ENCODE measurements at places on chromosomes 6 and 20.

DNA sequence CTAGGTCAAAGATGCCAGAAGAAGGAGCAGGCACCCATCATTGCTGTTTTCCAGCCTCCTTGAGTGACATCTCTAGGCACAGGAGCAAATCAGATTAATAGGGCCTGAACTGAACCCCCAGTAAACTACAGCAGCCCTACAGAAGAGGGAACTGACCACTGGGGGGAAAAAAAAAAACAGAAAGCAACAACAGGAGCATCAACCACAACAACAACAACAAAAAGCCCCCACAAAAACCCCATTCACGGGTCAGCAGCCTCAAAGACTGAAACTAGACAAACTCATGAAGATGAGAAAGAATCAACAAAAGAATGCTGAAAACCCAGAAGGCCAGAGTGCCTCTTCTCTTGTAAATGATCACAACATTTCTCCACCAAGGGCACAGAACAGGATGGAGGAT is 537.4 kb upstream of the BTBD3 start:
- DNase-seq, result no peak

DNA sequence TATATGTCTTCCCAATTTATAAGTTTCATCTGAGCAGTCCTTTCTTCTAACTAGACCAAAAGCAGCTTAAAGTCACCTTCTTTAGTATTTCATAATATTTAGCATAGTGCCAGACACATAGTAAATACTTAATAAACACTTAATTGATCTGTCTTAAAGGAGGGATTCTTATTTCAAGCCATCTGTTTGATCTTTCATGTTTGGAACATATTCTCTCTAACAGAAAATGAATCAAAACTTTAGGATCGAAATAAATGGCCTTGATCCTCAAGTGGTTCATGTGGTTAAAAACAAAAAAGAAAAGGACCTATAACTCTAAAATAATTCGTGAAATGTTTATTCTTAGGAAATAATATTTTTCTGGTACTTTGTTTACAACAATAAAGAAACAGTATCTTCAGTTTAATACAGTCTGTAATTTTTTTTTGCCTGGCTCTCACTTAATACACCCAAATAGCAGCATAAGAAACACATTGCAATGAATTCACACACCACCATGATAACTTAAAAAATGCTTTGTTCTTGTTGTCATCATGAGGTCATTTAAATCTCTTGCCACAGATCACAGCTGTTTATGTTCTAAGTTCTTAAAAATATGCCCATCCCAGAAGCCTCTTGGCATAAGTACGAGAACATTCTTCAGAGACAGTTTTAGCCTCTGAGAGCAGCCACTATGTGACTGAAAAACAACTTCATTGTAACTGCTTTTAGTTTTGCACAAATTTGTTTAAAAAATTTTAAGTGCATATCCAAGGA is 48.1 kb downstream of the ESF1 start:
- DNase-seq, result no peak

DNA sequence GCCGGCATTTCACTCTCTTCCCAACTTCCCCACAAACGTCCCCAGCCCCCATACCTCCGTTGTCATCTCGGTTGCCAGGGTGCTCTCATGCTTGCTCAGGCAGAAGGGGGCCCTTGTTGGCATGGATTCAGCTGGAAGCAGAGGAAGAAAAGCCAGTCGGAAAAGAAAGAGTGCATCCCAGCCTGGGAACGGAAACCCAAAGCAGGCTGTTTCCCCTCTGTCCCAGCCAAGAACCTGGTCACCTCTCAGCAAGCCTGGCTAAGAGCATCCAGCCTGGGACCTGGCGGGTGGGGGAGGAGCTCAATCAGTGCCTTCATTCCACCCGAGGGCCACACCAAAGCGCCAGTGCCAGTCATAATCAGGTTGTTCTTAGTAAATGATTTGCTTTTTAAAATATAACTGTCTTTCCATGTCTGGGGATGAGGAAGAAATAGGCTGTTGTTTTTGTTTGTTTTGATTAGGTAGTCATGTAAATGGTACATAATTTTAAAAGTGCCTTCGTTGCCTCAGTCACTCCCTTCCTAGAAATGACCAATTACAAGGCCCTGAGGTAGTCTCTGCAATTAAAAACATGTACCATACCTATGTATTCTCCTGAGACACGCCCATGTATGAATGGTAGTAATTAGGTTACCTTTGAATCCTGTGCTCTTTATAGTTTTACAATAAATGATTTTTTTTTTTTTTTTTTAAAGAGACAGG is 21.1 kb downstream of the CHMP4B start:
- no peak for DNase-seq

DNA sequence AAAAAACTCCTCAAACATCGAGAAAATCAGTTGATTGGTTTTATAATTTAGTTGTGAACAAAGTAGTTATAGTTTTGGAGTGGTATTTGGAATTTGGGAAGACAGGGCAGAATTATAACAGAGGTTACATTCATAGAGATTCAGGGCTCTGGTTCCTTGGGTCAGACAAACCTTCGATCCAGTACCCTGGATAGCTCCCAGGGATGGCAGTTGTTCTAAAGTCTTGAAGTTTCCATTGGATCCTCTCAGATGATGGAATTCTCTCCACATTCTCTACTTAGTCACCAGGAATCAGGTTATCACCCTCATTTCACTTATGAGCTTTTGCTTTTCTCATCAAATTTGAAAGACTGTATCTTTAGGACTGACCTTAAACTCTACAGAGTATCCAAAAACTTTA is 285.1 kb downstream of the CENPW start:
- no peak for DNase-seq

DNA sequence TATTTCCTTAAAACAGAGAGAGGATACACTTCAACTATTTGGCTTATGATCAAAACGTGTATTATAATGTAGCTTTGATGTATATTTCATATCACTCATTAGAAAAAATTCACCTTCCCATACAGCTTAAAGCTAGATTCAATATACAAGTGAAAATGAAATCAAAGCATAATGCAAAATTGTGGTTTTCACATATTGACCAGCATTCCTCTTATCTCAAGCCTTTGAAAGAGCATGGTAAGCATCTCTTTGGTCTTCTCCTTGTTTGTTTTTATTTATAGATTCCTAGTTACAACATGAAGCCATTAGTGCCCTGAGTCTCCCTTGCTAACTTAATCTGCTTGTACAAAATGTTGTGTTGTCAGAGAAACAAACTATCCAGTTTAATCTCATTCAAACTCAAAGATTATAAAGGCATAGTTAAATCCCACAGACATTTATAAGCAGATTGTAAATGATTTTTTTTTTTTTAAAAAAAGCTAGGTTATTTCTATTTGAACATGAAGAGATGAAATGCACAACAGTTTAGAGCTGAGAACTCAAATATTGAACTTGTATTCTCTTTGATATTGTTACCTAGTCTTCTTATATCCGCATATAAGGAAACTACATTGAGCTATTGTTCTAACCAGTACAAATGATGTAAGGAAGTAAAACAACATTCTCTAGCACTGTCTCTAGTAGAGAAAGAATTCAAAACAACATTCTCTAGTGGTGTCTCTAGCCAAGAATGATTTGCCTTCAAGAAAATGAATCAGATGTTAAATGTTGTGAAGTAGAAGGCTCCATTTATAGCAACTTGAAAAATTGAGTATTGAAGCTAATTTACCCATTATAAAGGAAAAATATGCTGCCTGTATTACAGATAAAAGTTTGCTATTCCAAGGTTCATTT is 31.2 kb upstream of the SMIM28 start:
- DNase-seq, result no peak

DNA sequence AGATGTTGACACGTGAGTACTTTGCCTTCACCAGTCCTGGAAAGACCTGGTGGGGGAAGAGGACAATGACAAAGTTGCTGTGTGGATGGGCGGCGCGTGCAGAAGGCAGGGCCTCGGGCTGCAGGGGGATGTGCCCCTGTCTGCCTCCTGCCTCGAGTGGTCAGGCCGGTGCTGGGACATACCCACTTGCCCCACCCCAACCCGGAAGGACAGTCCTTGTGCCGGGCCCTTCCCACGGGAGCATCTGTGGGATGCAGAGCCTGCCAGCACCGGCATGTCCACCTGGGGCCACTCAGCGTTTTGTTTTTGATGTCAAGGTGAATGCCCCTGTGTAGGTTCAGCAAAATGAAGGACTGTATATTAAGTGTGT is 60.5 kb upstream of the BHLHE23 start:
- no peak for DNase-seq

GRCh38 chr6:111423960-111424846 is 58.8 kb downstream of the REV3L start:
- no peak for DNase-seq

DNA sequence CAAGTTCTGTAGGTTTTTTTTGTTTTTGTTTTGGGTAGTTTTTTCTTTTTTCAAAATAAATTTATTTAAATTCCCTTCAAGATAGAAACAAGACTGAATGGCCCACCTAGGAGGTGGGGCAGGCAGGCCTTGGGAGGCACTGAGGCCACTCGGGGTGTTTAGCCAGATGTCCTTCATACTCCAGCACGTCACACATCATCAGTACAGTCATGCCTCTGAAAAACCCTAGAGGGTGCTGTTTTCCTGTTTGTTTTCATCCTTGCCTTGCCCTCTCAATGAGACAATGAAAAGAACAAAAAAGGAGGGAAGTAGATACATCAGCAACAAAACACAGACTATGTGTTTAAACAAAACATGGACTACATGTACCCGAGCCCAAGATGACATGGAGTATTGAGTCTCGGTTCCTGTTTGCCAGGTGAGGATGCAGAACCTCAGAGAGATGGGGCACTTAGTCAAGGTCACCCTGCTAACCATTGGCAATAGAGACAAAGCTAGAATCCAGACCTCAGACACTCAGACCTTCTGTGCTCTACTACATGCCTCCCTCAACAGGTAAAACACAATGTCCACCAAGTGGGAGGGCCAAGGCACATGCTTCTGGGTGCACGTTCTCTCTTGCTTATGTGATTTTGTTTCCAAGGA is 26.8 kb upstream of the CLIC5 start:
- peak; percentile 63 for DNase-seq

GRCh38 chr20:51383891-51384510 is 158.5 kb downstream of the NFATC2 start:
- no peak for DNase-seq

DNA sequence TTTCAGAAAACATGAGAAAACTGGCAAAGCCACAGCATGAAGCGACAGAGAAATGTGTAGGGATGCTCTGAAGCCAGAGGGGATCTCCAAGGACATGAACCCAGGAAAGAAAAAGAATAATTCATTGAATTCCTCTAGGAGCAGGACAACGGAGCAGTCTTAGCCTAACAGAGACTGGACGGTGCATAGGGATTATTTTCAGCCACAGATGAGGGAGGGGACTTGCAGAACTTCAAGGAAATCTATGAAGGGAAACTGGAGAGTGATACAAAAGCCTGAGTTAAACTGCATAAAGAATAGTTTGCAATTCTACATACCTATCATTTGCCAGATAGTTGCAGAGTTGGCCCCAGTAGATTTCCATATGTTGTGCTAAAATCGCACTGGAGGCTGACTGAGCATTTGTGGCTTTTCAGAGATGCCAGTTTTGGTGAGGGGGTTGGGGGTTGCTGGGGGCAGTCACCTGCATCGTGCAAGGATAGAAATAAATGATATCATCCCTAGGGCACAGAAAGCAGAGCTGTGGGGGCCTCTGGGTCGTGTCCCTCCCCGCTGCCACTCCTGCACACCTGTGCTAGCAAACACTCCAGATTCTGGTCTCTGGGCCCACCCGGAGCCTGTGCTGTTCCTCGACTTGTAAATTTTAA is 443.2 kb upstream of the JARID2 start:
- no peak for DNase-seq

- DNase-seq, result no peak
Measured at GRCh38 chr6:139007428-139007827, 19.4 kb upstream of the REPS1 start.

DNA sequence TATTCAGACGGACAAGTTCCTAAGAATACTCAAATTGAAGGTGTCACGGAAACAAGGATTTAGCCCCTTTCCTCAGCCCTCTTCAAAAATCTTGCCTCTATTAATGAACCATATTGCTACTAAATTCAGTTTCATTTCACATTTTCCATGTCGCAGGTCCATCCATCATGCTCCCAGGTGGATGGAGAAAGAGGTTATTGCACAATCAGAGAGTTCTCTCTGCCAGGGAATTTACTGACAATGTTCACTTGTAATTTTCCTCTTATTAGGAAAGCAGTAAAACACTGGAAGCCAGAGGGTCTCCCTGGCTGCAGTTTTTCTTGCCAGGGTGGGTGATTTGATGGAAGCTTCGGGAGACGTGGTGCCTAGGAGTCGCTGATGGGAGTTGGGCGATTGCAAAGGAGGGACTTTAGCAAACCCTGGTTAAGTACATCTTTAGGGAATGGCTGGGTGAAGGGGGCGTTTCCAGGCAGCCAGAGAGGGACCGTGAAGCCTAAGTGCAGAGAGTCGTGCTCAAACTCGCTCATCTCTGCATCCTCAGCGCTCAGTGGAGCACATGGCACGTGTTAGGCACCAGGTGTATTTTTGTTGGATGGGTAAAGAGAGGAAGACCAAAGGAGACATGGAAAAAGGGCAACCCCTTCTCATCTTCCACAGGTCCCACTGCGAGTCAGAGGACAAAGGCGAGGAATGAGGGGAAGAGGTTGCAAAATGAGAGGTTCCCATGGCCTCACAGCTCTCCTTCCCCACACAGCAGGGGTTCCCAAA is 321.9 kb upstream of the CDH4 start:
- no peak for DNase-seq

DNA sequence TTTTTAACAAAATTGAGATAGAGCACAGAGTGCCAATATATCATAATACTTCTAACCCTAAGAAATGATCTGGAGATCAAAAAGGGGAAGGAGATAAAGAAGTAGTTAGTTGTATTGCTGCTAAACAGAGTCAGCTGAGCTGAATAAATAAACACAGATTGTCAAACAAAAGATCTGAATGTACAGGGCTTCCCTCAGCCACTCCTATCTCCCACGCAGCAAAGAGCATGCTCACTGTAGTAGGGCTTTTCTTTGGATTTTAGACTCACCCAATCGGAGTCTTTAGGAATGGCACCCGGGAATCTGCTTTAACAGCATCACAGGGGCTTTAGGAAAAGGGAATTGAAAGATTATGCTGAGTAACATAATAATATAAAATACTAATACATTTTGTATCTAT is 222.2 kb upstream of the STXBP5 start:
- DNase-seq, result no peak

DNA sequence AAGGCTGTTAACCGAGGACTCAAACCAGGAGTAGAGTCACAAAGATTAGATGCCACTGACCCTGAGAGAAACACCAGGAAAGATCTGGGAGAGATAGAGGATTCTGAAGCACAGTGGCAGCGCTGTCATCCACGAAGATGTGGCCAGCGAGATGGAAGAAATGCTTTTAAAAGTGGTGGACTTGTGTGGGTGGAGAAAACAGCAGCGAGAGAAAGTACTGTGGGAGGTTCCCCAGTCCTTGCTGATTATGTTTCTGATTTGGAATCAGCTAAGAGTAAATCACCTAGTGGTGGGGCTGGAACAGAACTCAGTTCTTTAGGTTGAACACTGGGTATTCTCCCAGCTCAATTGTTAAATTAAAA is 435 bp upstream of the ZNF322 start:
- peak; percentile 71 for DNase-seq

All from NAMALWA (cell line).